ENCODE measurements at places on chromosomes 1 and 21.
A peak's percentile ranks its signal among the peaks of the same experiment; 100 is the strongest.

DNA sequence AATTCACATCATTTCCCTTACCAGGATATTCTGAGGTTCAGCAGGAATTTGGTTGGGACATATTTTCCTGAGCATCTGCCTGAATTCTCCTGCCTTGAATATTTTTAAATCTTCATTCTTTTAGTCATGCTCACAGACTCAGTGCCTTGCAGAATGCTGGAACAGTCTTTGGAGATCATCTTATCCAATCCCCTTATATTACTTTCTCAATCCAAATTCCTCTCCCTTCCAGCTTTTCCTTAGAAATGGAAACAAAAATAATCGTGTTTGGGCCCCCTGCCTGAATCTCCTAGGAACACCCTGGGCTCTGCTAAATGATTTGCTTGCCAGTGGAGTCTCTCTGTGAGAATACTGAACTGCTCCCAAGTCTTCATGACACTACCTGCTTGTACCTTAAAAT is 38.4 kb downstream of the LHX8 start:
- DNase-seq = no peak

DNA sequence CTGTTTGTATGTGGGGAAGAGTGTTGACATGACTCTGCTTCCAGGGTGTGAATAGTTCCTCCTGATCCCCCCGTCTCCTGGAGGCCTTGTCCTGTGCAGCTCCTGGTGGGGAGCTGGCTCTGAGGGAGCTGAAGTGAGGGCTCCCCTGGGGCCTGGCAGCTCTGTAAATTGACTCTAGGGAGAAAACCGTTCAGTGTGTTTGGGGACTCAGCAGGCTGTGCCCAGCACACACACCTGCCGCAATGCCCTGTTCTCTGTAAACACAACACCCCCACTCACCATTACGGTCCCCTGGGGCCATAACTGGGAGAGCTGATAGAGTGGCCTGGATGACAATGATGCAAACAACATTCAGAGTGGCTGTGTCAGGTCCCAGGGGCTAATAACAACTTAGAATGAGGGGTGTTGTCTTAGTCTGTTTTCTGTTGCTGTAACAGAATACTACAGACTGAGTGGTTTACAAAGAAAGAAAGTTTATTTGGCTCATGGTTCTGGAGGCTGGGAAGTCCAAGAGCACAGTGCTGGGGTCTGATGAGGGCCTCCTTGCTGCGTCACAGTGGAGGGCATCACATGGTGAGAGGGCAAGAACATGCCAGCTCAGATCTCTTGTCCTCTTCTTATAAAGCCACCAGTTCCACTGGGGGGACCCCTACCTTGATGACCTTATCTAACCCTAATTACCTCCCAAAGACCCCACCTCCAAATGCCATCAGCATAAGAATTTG is 15.3 kb downstream of the ADORA1 start:
- DNase-seq = no peak

- no peak for DNase-seq
Measured at GRCh38 chr21:35783721-35784120, 276.6 kb downstream of the SETD4 start.

DNA sequence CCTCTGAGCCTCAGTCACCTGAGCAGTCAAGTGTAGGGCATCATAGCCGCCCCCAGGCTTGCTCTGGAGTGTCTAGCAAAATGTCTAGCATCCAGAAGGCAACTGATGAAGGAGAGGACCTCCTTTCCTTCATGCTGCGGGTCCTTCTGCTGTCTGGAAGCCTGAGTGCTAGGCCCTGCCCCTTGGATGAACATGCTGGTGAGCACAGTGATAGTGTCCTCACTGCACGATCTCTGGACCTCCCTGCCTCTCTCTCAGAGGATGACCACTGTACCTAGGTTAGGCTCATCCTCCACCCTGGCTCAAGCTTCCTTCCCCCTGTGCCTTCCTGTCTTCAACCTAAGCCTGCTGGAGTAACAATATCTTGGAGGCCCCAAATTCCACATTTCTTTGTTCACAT is 128.6 kb downstream of the TENT5C start:
- DNase-seq = no peak

- DNase-seq = peak; percentile 99
Measured at GRCh38 chr1:151060007-151060656, at the start of gene MLLT11. TSS of gene MLLT11 (plus strand) at chr1:151060397. CDS start at chr1:151067225, 6,828 bp downstream.

GRCh38 chr1:168833362-168833761 is 104.4 kb upstream of the DPT start:
- no peak for DNase-seq

DNA sequence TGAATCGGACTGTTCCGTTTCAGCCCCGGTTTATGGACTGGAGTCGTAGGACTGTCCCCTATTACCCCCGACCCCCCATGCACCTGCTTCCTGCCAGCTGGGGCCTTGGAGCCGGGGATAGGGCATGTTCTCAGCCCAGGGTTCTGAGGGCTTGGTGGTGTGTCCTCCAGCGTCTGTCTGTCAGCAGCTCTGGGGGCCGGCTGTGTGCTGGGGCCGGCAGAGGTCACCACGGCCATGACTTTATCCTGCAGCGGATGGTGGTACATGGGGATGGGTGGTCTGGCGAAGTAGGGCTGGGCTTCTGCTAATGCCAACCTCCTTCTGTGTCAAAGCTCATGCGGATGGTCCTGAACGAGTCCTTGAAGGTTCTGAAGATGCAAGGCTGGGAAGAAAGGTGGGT is 5.5 kb downstream of the RRP1 start:
- DNase-seq = no peak

DNA sequence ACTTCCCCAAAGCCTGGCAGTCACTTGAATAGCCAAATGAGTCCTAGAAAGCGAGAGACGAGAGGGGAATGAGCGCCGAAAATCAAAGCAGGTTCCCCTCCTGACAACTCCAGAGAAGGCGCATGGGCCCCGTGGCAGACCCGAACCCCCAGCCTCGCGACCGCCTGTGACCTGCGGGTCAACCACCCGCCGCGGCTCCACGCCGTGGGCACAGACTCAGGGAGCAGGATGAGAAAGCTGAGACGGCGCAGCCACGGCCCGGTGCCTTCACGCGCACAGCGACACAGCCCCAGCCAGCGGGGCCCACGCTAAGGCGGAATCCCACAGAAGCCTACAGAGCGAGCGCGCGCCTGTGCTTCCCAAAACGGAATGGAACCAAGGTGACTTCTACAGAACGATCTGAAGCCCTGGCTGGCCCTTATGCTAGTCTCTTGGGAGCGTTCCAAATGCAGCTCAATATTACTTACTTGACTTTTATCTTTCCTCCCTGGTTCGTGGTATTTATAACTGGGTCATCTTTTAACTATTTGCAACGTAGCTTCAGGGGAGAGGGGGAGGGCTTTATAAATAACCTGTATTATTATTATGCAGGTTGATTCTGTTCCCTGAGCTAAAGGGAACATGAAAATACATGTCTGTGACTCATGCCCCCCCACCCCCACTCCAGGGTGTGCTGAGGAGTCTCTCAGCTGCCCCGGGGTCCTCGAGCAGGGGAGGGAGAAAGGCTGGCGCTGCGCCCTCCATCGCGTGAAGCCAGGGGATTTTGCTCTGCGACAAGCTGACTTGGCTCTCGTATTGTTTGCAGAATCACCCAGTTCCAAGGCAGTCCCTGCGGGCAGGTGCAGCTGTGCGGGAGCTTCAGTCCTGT is 1.7 kb downstream of the TSPEAR start:
- DNase-seq = no peak

GRCh38 chr1:99331636-99332035 is 67.3 kb downstream of the PLPPR4 start:
- DNase-seq = no peak

DNA sequence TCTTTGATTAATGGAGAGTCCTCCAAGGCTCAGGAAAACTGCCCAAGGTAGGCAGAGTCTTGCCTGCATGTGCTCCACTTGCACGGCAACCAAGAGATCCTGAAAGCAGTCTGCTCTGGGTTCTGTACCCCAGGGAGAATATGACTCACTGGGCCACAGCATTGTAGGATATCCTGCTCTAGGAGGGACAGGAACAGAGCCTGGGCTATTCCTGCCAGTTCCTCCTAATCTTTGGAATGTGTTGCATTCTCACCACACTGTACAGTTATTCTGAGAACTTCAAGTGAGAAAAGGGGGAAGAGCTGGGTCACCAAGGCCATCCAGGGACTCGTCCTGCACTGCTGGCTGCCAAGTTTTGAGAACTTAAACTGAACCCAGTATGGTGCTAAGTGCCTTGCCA is 278.5 kb downstream of the MATN1 start:
- no peak for DNase-seq

GRCh38 chr1:46137916-46138315 is 5.5 kb upstream of the PIK3R3 start:
- DNase-seq = no peak

GRCh38 chr1:241799416-241799815 is 48.6 kb upstream of the EXO1 start:
- DNase-seq = no peak

DNA sequence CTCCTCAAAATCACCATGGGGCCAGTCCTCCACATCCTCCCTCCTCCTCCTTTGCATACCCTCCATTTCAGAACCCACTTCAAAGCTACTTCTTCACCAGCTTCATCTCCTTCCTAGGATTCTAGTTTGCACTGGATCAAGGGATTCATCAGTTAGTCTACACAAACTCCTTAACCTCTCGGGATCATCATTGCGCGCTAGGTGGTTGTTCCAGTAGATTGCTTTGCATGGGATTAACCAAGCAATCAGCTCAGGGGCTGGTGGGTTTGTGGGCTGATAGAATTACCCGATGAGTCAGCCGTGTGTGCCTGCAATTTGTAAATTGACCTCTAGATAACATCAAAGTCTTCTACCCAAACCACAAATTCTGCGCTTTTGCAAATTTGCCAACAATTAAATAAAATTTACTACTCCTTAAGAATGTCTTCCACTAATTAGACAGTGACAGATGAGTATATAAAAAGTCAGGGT is 7.7 kb downstream of the KANK4 start:
- no peak for DNase-seq

DNA sequence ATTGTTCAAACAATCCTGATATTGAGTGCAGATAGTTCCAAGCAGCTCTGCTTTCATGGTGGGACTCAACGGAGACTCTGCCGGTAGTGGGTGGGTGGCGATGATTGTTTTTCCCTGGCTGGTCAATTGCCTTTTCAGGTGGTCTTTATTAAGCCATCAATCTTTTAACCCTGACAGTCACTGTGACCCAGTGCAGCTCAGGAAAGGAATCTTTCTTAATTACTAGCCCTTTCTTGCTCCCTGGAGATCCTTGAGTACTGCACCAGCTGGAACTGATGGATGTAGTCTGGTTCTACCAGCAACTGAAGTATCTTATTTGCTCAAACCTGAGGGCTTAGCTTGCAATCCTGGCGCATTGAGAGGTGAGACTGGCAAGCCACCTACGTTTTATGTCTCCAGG is 196.4 kb downstream of the PLPP3 start:
- no peak for DNase-seq

GRCh38 chr1:234281826-234282489 is 91.3 kb upstream of the COA6 start:
- peak; percentile 86 for DNase-seq

DNA sequence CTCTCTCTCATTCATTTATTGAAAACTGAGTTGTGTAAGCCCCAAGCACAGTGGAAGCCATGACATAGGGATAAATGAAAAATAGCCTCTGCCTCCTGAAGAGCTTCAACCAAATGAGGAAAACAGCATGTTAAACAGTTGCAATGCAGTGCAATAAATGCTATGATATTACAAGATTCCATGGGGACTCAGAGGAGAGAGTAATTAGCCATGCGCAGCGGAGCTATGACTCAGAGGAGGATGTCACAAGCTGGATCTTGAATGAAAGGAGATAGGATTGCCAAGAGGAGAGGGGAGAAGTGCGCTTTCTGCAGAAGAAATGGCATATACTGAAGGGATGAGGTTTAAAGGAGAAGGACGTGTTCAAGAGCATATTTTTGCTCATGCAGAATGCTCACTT is 231.3 kb upstream of the PLXNA2 start:
- no peak for DNase-seq

- no peak for DNase-seq
Measured at GRCh38 chr1:7389906-7390603, 381.0 kb upstream of the VAMP3 start.

- no peak for DNase-seq
Measured at GRCh38 chr1:182249201-182249676, 142.4 kb downstream of the GLUL start.

DNA sequence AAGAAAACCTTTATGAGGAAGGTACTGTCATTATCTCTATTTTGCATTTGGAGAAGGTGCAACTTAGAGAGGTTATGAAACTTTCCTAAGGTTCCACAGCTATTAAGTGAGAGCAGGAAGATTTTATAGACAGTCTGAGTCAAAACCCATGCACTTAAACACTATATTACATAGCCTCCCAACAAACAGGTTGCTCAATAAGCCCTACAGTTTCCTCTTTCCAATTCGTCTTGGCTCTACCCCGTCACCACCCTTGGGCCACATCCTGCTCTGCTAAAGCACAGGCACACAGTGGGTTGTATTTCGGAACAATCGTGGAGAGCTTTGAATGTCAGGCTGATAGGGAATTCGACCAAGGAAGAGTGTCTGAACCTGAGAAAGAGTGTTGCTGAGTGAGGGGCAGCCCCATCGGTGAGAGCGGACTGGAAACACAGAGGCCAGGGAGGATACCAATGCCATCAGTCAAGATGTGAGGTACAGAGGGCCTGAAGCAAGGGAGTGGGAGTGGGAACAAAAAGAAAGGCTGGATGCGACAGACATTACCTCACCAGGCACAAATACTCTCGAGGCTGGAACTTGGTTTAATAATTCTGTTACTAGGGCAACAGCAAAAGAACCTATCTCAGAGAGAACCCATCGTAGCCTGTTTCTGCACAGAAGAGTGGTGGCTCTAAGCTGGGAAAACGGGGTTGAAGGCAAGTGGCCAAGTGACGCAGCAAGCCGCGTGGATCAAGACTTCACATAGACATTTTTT is 6.3 kb upstream of the LRRC52 start:
- DNase-seq = no peak

DNA sequence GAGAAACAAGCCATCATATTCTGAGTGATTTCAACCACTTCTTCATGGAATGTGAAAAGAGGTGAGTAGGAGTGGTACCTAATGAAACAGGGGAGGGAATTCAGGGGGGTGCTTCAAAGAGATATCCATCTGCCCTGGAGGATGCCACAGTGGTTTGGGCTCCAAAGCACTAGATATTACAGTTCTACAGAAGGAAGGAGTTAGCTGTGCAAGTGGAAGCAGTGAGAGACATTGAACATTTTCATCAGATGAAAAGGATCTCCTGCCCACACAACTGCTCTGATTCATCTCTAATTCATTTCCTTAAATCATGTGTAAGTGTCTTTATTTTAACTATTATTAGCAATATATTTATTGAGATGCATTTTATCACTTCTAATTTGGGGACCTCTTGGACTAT is 2.8 kb upstream of the RGS5 start:
- DNase-seq = no peak

GRCh38 chr1:45516465-45516864 is 5.2 kb downstream of the PRDX1 start:
- no peak for DNase-seq

GRCh38 chr1:109906160-109906838 is 4.3 kb upstream of the CSF1 start:
- no peak for DNase-seq
